ENCODE measurements at places on chromosomes 2 and 18. TPM values are rescaled to one million over a fixed set of nuclear protein-coding genes. Genes with fewer than 3 reads are reported as not detected.

The SP100 gene
- total RNA-seq = 35.8 TPM

The ASAP2 gene
- 36.9 TPM for total RNA-seq

The SGPP2 gene
- total RNA-seq = 31.6 TPM

The CPLX4 gene
- total RNA-seq = 0.24 TPM

The REG3A gene
- not detected for total RNA-seq

The CHRNA1 gene
- not detected for total RNA-seq

The ATOH8 gene
- not detected for total RNA-seq

All from tracheal epithelial cell (primary cell).